ENCODE measurements at places on chromosomes 5 and 9.

DNA sequence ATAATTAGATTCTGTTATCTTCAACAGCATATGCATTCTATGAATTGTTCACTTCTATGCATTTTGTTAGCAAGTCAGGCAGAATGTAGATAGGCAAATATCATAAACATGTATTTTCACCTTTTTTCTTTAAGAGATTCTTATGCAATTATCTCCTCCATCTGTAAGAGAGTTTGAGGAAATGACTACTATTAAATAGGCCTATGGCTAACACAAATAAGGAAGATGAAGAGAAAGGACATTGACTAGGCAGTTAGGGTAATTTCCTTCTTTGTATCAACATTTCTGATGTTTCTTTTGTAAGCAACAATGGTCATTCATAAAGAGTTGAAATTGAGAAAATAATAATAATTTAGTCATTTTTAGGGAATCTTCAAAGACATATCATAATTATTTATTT, 145.2 kb upstream of the CDH12 start:
- DNase-seq, result no peak

DNA sequence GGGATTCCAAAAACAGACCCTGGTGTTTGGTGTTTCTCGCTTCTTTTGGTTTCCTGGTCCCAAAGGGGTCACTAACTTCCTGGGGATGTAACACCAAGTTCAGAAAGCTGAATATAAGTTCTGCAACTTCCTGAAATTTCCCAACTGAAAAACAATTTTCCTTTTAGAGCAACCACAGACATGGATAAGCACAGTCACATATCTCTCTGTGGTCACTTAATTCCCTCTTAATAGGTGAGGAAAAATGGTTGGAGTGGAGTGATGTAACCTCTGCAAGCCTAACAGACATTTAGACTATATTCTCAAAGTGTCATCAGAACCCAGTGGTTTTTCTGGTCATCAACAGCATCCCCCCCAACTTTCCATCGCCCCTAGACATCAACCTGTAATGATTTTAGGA, 135.3 kb downstream of the PRELID2 start:
- DNase-seq, result no peak

DNA sequence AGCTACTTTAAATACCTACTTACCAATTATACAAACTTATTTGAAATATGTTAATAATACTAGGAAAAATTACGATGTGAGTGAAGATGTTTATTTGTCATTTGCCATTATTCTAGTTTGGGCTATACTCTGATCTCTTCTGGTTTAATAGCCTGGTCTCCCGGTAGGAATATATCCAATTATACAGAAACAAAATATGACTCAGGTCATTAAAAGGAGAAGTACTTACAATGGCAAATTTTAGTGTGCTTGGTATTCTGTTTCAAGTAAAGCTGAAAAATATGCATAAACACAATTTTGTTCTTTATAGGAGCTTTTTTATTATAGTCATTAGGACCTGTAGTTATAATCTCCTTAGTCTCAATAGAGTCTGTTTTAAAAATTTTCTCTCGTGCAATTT, 176.8 kb downstream of the SLCO4C1 start:
- no peak for DNase-seq

DNA sequence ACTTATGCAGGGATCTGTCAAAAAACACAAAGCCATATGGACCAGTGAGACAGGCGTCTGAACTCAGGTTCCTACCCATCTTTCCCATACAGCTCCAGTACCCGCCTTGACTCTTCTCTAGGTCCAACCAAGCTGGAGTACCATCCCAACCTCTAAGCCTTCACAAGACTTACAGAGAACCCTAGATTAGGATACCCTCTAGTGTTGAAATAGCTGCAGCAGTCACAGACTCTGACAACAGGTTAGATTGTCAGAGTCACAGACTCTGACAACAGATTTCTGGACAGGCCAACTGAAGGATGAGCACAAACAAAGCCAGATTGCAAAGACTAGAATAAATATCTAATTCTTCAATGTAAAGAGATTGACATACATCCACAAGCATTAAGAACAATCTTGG, 266.1 kb downstream of the GRIA1 start:
- no peak for DNase-seq

DNA sequence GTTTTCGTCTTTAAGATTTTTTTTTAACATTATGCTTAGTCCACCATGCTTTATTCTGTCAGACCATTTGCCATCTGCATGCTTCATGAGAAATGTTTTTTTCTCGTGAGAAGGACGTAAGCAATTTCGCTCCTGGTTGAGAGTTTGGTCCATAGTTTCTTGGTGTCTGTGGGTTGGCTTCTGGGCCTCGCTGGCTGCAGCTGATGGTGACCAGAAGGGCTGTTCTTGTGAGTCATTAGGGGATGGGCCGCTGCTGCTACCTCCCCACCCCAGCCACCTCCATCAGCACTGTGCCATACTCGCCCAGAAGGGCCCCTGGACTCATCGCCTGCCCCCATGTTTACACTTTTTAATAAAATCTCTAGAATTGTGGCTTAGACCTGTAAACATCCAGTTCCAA, 11.4 kb downstream of the SYK start:
- DNase-seq, result no peak

DNA sequence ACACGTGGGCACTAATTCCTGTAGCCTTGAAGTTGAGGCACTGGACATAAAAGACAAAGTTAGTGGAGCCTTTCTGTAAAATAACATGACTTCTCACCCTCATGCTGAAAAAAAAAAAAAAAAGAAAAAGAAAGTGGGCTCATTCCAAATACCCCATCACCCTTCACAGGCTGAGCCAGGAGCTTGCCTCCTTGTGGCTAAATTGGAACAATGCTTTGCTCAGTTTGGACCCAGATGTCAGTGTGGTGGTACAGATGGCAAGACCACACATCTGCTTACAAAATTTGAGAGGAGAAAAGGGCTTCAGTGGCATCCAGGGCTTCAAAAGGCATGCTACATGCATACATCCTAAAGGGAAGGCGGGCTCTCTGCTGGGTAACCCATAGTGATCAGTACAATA, 342.8 kb downstream of the EBF1 start:
- no peak for DNase-seq
